Effector memory CD4-positive, alpha-beta T cell (primary cell): ENCODE measurements at places on chromosomes 1 and 21.

GRCh38 chr21:42120903-42121535 lies 49.9 kb downstream of the UMODL1 start:
- no peak for DNase-seq

GRCh38 chr1:205066141-205066818 lies 18.0 kb downstream of the TMEM81 start:
- DNase-seq: no peak

DNA sequence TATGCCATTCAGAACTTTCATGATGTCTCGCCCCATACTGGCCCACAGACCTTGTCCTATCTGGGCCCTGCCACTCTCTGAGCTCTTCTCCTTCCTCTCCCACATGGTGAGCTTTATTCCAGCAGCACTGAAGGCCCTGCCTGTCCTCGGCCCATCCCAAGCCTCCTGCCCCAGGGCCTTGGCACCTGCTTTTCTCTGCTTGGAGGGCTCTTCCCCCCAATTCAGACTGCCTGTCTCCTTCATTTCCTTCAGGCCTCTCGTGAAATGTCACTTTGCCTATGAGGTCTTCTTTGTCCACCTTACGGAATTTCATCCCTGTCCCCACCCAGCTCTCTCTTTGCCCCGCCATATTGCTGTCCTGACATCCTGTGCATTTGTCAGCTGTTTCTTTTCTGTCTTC lies 191.7 kb upstream of the POU3F1 start:
- no peak for DNase-seq

GRCh38 chr1:53137729-53138128 lies 4.7 kb downstream of the SLC1A7 start:
- DNase-seq: no peak

- DNase-seq: no peak
Observed at GRCh38 chr1:171718848-171719247, 23.0 kb downstream of the VAMP4 start.

GRCh38 chr1:172753964-172754363 lies 95.1 kb downstream of the FASLG start:
- DNase-seq: no peak

DNA sequence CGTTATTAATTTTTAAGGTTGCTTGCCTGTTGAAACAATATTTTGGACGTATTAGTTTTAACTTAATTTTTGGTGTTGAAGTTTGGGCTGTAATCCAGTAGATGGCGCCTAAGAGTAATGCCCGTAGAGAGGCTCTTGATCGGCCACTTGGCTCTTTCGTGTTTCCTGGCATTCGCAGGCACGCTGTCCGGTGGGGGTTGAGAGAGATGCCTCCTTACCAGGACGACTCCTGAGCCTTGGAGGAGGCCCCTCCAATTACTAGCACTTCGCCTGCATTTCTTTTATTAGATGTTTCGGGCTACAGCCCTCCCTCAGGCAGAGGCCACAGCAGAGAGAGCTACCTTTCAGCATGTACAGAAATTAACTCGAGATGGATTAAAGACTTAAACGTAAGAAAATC lies 12.0 kb downstream of the OR2M4 start:
- no peak for DNase-seq

DNA sequence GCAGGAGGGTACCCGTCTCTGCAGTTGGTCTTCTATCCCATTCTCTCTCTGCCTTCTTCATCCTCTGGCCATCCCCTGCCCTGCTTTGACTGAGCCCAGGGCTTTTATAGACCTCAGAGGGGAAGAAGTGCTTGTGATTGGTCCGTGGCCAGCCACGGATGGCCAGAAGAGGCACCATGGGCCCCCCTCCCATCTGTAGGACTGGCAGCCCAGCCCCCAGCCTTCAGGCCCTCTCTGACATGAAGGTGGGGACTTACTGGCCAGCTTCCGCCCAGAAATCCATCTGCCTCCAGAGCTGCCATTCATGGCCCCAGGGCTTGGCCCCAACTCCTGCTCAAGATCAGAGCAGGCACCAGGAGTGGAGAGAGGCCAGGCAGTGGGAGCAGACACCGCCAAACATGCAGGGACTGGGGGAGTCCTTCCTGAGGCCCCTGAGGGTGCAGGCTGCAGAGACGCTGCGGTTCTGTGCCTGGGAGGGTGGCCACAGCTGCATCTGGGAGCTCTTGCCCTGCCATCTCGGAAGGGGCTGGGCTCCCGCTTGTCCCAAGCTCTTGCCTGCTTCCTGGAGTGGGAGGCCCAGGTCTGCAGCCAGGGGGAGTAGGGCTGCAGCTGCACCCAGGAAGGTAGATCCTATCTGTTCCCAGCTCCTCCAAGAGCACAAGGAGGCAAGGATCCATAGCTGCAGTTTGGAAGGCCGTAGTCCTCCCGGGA lies 698.6 kb upstream of the B3GALT2 start:
- DNase-seq: no peak

DNA sequence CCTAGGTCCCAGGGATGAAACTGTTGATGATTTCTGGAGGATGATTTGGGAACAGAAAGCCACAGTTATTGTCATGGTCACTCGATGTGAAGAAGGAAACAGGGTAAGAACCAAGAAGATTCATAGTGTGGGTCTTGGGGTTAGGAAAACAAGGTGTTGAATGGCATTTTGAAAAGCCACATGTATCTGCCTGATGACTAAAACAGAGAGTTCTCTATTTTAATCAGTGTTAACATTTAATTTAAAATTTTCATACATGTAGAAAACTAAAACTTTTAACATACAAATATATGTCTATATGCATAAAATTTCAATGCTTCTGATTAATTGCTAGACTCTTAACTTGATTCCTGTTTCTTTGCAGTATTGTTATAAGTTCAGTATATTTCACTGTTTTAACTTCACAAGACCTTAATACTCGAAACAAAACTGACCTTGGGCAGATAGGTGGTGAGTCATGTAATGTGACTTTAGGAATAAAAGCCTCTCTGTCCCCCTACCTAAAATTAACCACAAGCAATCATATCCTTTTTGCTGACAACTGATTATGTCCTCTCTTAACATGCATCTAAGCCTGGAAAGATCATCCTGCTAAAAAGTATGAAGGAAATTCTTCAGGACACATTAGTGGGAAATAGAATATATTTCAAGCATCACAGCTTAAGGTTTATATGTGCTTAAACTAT lies 95.6 kb downstream of the PTPRC start:
- no peak for DNase-seq

DNA sequence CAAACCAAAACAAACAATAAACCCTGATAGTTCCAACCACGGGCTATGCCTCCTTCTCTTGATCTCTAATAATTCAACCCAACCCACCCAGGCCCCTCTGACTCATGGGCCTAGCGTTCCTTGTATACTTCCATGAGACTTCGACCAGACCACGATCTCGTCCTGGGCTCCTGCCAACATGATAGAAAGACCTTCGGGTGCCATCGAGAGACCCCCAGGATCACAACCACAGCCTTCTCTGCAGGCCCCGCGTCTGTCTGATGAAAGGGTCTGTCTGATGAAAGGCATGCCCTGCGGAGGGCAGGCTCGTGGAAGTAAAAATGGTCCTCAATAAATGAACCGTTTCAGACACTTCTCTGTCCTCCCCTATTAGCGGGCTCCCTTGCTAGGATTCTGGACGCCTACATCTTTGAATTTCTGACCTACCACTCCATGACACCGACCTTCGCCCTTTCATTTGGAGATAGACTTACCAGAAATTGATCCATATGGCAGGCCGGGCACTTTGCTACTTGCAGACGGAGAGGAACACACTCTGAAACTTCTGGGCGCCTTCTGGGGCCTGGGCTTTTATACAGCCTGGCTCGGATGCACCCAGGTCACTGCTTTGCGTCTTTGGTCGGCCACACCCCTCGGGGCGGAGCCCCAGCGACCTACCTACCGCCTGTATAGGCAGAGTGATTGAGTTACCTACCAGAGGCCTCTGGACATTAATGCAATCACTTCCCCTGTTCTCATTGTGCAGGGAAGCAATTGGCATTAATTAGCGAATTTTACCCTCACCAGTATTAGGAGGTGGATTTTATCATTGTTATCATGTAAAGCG lies 5.3 kb upstream of the KLF18 start:
- no peak for DNase-seq

DNA sequence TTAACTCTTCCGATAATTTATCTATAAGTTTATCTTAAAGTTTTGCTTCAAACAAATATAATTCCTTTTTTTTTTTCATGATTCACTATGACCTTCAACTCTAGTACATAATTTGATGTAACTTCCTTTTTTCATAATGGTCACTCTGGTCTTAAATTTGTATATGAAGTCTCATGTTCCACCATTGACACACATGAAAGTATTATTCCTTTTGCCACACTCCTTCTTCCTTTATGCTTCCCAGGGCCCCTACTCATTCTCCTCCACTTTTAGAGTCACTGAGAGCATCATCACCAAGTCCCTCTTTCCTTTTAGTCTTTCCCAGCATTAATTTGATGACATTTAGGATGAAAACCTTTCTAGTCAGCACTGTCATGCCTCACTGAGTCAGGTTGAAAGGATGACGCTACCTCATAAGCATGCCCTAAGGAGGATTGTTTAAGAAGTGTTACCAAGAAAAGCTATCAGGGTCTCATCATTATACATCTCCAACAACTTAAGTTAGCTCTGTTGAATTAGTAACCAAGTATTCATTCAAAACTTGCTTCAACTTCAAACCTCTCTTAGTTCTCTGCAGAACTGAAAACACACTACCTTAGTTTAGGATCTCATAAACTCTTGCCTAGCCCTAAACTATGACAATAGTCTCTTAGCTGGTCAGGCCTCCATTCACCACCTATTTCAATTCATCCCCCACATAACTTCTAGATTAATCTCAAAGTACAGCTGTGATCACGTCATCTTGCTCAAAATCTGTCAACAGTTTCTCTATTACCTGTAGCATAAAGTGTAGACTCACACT lies 14.5 kb downstream of the AUNIP start:
- DNase-seq: no peak

DNA sequence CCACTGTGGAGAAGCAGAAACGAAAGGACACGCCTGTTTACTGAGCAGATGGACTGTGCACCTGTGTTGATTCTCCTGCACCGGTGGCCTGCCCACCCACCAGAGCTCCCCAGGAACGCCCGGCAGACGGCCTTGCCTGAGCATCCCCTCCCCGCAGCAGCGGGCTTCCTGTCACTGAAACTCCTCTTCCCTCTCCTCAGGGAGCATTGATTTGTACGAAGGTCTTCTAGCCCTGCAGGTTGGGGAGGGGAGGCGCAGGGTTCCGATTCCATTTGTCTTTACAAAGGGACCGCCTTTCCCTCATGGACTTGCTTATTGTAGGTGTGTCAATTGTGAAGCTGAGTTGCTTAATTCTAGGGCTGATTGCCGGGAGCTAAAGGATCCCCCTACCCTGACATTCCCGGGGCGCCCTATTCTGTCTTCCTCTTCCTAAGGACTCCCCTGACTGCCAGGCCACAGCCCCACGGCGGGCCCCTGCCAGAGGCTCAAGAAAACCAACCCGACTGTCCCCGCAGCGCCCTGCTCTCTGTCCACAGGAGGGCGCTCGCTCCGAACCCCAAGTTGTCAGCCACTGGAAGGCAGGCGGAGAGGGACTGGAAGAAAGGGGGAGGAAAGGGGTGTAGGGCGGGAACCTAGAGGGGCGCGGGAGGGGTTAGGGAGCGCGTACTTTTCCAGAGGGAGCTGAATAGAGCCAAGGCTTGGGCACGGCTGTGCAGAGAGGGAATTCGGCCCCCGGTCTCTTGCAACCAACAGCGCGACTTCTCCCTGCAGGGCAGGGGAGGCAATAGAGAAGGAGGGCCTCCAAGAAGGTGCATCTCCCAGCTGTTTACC lies 2.8 kb downstream of the S100A6 start:
- peak; percentile 61 for DNase-seq

- DNase-seq: no peak
Observed at GRCh38 chr1:30887485-30888315, 20.9 kb downstream of the SDC3 start.

DNA sequence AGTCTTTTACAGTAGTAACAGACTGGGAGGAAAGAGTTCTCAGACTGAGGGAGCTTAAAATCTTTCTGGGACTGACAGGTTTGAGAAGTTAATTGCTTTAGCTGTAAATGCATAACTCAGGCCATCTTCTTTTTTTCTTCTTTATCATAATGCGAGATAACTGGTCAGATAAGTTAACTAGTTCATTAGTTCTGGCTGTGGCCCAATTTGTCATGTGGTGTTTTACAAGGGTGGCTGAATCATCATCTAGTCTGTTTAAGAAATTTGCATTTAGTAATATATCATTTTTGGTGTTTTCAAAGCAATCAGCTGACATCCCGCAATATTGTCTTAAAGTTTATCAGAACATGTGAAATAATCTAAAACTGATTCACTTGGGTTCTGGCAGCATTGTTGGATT lies 14.0 kb downstream of the HSD3B2 start:
- no peak for DNase-seq

DNA sequence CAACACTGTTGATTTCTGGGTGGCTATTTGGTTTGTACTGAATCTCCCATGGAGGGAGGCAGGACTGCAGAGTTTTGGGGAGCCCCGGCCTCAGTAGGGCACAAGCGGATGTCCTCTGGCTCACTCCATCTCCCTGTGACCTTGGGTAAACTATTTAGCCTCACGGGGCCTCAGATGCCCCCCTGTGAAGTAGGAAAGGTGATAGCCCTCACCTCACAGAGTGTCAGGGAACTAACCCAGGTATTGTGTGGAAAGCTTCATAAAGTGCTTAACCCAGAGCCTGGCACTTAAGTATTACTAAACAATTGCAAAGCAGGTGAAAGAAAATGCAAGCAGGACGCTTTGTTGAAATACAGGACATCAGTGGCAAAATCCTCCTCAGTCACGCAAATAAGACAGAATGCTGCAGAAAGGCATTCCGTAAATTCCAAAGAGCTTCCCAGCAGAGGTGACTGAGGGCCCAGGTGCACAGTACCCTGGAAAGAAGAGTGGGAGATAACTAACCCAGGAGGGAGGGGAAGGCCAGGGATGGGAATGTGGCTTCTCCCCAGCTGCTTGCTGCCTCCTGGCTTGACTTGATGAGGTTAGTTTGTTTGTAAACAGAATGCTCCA lies 436.3 kb downstream of the PRDM2 start:
- no peak for DNase-seq

DNA sequence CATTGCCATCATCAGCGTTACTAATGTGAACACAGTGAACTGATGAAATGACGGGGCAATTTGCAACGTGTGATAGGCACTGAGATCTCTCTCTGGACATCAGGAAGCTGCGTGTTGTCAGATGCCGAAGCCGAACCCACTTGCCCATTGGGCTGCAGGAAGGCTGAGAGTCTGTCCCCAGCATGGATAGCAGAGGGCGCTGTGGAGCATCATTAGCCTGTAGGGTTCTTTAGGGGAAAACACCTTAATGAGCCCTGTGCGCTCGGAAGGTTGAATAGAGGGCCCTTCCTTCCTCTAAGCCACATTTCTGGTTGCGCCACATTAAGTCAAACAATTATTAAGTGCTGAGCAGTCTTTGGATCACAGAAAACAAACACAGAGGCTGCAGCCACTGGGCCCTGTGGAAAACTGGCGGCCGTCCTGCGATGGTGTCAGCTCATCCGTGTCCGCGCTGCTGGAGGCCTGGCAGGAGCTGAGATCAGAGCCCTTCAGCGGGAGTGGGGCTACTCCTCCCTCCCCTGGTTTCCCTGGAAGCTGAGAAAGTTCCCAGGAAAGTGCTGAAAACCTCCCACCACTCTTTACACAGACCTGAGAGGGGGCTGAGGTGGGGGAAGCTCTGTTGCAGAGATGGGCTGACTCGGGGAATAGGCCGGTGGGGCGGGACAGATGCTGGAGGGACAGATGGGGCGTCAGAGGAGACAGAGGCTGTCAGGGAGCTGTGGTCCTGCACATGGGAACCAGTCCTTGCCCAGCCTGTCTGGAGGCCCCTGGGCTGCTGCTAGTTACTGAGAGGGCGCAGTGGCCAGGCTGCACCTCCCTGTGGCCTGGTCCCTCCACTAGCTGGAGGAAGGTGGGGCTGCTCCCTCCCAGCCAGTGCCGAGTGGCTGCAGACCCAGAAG lies 12.7 kb downstream of the TFF2 start:
- peak; percentile 58 for DNase-seq
